ENCODE measurements at places on chromosomes 4 and X.

DNA sequence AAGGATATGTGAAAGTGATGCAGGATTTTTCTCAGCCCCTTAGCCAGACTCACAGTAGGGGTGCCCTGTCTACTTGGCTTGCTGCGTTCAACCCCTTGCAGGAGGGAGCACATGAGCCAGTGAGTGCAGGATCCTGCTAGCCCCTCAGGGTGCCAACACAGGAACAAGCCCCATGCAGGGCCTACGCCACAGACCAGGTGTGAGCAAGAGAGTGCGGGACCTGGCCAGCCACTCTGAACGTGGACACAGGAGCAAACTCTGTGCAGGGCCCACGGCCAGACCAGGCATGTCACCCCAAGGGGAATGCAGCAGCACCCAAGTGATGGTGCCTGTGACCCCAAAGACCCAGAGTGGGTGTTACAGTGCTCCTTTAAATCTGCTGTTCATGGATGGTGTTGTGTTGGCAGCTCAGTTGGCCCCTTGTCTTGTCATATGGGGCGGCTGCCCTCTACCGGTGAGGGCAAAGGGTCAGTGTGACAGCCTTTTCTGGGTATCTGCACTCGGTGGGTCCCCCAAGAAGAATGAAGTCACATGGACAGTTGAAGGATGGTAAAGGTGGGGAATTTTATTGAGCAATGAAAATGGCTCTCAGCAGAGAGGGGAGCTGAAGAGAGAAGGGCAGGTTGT lies 188.4 kb upstream of the MAOA start:
- DNase-seq, result no peak

DNA sequence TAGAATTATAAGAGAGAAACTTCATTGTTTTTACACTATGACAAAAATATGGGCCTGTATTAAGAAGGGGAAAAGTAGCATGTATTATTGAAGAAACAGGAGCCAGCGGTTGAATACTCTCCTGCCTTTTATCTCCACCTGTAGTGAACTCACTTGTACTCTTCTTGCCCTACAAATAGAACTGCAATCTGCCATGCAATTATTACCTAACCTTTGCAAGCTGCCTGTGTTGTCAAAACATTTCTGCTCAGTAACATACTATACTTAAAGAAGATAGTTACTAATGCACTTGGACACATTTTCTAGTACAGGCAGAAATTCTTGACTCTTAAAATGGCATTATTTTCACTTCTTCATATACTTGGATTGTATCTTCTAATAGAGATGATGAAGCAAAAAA lies 818.4 kb upstream of the GRID2 start:
- no peak for DNase-seq

GRCh38 chr4:56531823-56532222 lies 26.2 kb downstream of the ARL9 start:
- DNase-seq, result no peak

- peak; percentile 32 for DNase-seq
Observed at GRCh38 chr4:139617702-139618490, 47.7 kb upstream of the MGST2 start.

DNA sequence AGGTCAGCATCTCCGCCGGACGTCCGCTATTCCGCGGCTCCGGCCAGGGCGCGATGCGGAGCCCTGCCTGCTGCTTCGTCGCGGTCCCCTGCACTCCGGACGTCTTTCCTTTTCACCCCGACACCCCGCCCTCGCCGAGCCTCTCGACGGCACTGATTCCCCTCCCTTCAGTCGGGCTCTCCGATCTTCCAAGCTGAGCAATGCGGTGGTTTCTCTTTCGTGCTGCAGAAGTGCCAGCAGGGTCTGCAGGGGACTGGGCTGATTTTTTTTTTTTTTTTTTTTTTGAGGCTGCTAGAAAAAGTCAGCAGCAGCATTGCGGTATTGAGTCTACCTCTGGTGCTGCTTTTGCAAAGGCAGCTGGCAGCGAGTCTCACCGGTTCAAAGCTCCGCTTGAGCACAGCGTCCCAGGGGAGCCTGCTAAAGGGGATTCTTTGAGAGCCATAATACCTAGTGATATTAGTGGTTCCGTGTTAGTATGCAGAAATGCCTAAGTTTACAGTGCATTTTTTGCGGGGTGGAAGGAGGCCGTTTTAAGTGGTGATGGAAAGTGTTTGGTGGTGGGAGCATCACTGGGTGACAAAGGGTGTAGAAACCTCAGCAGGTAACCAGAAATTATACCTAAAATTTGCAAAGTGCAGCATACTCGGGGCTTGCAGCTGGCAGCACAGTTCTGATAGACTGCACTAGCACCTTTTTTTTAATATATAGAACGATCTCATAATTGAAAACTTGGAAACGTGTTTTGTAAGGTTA lies 969 bp downstream of the STIM2 start:
- DNase-seq, result peak; percentile 79

DNA sequence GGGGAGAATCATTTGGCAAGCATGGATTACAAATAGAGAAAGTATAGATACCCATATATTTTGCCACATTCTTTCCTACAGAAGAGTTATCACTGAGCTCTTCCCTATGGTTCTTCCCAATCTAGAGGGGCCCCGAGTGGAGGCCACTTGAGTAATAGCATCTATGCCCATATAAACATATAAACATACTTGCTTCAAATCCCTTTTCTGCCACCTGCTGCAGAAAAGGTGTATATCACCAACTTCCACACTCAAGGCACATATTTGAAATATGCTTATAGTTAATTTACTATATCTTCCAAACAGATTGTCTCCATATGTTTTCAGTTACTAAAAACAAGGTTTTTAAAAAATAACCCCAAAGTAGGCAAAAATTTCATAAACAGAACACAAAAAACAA lies 642.8 kb upstream of the DIPK2B start:
- DNase-seq, result peak; percentile 33

DNA sequence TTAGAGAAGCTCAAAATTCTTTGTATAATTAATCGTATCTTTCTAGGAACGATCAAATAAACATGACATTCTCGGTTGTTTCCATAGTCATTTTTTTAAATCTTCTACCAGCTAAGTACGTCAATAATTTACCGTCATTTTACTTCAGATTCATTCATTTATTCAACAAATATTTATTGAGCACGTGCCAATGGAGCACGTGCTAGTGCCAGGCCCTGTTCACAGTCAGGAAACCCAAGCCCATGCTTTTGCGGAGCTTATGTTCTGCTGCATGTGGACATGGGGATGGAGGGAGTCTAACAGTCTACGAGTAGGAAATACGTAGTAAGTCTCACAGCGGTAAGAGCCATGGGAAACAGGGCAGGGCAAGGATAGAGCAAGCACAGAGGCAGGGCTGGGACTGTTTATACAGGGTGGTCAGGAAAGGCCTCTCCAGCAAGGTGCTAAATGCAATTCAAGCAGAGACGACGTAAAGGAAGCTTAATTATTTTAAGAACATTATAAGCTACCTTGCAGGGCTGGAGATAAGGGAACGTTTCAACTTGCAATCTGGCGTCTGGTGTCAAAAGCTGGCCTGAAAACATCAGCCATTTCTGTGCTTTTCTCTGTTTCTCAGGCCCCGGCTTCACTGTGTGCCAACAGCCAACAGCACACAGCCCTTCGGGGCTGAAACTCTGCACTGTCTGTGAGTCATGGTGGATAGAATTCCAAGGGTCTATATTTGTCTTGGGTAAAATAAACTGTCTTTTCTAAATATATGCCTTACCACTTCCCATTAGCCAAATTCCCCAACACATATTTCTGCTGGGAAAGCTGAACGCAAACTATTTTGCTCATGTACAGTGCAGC lies 517.1 kb upstream of the ZFP42 start:
- peak; percentile 85 for DNase-seq

DNA sequence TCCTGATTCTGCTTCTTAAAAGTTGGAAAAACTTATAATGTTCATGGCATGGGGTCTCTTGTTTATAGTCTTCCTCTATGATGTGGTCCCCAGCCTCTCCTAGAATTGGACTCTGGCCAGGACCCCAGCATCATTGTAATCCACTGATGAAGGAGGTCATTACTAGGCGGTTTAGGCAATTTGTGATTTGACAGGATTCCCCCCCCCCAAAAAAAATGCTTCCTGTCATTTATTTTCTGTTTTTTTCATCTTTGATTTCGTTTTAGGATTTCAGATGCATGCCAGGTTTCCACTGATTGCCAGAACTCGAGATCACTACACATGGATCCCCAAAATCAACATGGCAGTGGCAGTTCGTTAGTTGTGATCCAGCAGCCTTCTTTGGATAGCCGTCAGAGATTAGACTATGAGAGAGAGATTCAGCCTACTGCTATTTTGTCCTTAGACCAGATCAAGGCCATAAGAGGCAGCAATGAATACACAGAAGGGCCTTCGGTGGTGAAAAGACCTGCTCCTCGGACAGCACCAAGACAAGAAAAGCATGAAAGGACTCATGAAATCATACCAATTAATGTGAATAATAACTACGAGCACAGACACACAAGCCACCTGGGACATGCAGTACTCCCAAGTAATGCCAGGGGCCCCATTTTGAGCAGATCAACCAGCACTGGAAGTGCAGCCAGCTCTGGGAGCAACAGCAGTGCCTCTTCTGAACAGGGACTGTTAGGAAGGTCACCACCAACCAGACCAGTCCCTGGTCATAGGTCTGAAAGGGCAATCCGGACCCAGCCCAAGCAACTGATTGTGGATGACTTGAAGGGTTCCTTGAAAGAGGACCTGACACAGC lies 4.9 kb downstream of the SPRY1 start:
- DNase-seq, result no peak

DNA sequence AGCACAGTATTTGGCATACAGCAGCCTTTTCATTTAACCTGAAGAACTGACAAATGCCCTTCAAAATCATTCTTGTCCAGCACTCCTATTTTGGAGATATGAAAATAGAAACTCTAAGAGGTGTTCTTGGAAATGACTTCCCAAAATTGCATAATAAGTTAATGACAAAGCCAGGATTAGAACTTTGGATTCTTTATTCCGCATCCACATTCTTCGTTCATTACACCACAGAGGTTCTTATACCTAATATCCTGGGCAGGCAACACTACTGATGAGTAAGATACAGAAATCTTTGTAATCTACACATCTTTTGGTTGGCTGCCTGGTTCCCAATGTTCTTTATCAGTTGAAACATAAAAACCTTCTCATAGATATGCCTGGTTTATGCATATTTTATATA lies 5.9 kb downstream of the COL25A1 start:
- DNase-seq, result no peak

- peak; percentile 28 for DNase-seq
Observed at GRCh38 chr4:139589336-139590018, 33.5 kb upstream of the SETD7 start.

DNA sequence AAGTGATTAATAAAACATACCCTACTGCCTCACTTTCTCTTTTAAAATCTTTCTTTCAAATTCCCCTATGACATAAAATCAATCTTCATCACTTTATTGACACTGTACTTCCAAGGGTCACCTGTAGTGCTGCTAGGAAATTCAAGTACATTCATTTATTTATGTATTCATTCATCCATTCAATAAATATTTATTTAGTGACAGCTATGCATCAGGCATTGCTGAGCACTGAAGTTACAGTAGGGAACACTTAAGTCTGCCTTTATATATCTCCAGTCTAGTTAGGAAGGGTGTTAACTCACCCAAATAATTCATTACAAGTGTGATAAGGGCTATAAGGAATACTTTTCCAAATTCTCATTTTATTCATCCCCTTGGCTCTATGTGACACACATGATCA lies 2.3 kb downstream of the SYTL5 start:
- no peak for DNase-seq

DNA sequence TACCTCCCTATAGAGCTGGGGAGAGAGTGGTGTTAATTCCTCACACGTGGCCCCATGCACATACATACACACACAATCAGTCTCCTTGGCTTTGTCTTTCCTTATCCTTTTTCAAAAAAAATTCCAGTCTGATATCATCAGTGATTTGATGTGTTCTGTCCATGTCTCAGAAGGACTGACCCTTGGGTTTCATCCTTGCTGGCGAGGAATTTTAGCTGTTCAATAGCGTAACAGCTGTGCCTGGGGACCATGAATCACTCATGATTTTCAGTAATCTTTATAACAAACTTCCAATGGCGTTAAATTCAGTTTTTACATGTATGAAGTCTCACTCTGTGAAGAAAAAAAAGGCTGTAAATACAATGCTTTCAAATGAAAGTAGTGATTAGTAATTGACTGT lies 204.6 kb downstream of the RBMX2 start:
- DNase-seq, result no peak

GRCh38 chrX:69556060-69557011 lies 52.2 kb downstream of the NALF2 start:
- DNase-seq, result no peak

GRCh38 chr4:91028228-91028627 lies 901.0 kb downstream of the CCSER1 start:
- DNase-seq, result no peak

DNA sequence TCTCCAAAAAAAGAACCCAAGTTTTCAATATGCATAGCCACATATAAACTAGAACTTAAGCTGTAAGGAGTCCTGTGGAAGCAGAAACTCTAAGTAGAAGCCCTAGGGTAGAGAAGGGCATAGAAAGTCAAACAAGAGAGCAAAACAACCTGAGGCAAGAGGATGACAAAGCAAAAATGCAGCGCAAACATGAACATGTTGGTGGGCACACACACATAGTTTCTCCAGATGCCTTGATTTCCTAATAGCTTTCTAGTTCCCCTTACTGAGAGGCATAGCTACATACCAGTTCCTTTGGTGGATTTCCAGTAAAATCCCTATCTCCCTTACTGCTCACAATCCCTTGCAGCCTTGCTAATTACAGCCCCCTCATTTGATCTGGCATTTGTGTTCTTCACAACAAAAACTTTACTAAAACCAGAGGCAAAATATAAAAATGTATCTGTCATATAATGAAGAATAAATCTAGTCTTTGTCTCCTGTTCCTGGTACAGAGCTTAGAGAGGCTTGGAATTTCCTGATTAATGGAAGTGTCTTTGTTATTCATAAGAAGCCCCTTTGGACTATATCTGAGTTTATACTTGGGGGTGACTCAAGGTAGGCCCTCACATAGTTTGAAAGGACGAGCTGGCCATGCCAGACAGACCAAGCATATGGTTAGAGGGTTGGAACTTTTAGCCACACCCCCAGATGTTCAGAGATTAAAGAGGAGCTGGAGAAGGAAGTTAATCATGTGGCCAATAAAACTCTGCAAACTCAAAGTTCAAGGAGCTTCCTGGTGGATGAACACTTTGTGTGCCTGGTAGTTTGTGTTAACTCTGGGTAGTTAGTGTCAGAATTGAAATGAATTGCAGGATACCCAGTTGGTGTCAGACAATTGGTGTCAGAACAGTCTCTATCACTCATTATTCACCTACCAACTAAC lies 52.7 kb upstream of the ZCCHC13 start:
- peak; percentile 52 for DNase-seq

- DNase-seq, result no peak
Observed at GRCh38 chr4:168724686-168725411, 228.0 kb downstream of the PALLD start.

Measured in foreskin fibroblast (primary cell).